ENCODE measurements at places on chromosomes 2 and 18.

DNA sequence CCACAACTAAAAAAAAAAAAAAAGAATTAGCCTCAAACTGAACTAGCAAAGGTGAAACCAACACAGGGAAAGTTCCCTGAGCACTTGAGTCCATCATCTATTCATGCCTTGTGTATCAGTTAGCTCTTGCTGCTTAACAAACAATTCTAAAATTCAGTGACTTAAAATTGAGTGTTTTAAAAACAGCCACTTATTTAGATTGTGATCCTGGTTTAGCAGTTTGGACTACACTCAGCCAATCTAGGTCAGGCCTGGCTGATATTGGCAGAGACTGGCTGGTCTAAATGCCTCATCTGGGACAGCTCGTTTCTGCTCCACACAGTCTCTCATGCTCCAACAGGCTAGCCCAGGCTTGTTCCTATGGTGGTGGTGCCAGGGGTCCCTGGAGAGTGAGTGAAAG is 247.9 kb downstream of the ATAD2B start:
- no peak for DNase-seq

DNA sequence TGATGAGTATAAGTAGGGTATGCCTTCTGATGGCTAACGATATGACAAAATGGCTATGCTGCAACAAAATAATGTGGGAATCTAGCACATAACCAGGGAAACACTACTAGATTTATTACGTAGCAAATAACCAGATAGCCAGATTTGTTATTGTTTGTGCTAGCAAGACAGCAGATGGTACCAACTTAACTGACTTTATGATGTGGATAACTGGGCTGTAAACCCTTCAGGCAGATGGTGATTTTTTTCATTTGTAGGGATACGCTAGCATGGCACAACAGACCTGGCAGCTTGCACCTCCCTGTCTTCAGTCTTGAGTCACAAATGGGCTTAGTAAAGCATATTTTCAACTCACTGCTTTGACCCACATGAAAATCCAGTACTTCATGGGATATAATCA is 48.7 kb downstream of the PRELID3A start:
- DNase-seq = no peak

- no peak for DNase-seq
These were observed 111.6 kb downstream of the RNF144A start for GRCh38 chr2:7028846-7029245.

DNA sequence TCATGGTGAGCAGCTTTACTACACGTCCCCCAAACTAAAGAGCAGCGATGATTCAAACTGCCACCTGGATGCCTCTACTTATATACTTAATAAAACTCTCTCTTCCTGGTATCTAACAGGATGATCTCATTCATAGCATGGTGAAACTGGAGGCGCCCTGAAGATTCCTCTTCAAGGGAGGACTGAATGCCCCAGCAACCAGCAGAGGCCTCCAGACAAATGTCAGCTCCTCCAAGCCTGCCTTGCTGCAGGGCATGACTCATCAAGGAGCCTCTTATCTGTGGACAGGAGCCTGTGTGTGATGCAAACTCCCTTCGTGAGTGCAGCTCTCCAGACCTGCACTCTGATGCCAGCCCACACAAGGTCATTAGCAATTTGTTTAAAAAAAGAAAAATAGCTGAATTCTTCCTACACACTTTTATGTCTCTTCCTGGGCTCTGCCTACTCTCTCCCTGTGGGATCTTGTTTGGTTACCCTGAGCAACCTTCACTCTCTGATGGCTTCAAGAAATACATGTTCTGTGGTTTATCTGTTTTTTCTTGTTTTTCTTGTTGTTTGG is 30.2 kb downstream of the LONRF2 start:
- DNase-seq = no peak

GRCh38 chr18:50429207-50429948 is 54.5 kb downstream of the SKA1 start:
- no peak for DNase-seq

- no peak for DNase-seq
These were observed 143.6 kb upstream of the CBLN2 start for GRCh38 chr18:72687736-72688135.

DNA sequence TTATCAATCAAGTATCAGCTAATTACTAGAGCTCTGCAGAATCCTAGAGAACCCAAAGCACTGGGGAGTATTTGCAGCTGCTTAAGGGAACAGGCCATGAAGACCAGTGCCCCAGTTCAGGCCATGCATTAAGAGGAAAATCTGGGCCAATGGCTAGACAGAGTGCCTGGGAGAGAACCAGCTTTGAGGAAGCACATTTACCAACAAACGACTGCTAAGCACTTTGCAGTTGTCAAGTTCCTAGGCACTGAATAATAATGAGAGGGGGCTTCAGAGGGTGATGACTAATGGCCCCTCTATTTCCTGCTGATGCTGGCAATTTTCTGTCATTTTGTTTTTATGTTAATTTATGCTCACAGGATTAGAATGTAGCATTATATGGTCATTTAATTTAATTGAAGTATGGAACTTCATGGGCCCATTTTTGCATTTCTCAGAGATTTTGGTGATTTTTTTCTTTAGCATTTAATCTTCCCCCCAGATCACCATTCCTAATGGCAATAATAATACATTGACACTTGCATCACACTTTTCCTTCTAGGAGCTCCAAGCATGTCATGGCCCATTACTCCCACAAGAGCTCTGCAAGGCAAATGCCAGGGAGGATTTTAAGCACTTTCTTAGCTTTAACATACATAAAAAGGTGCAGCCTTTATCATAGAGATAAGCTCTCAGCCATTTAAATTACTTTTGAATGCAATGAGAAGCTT is 147.7 kb upstream of the SPATS2L start:
- DNase-seq = no peak

DNA sequence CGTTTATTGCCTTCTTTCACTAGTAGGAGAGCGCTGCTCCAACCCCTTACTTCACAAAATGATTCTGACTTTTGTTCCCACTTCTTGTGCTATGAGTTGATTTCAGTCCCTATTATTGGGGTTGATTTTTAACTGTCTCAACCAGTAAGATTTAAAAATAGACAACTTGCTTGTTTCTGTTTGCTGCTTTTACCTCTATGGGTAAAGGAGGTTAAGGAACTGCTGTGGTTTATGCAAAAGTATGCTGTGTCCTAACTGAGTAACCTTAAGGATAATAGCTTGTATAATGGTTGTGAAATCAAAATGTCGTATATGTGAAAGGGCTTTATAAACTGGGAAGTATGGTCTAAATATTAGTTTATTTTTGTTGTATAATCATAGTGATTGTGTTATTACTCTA is 22.6 kb downstream of the ALMS1 start:
- DNase-seq = no peak

DNA sequence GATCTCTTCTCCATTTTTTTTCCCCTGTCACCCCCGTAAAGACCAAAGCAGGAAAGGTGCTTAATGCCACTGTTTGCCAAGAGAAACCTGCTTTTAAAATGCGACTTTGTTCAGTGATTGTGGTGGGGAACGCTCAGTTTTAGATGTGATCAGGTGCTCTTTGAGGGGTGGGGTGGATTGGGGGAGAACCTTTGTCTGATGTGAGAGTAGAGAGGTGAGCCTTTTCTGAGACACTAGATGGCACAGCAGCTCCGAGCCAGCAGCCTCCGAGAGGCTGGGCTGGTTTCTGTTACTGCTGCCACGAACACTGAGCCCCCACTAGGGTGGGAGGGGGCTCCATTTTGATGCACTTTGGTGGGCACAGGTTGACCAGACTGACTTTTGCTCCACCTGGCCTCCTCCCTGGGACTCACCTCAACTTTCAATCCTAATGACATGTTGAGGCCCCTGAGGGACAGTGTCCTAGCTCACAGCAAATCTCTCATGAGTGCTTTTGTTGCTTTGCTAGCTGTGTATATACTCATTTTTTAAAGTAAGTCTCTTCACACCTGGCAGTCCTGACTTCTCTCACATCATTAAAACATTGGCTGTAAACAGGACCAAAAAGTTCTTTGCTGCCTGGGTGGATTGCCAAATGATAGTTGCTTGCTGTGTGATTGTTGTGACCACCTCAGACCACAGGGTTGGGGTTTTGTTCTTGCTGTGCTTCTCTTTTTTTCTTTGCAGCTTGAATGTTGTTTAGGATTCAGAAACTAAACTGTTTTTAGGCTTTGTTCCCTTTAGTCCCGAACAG is 98.2 kb upstream of the MAP3K20 start:
- no peak for DNase-seq

DNA sequence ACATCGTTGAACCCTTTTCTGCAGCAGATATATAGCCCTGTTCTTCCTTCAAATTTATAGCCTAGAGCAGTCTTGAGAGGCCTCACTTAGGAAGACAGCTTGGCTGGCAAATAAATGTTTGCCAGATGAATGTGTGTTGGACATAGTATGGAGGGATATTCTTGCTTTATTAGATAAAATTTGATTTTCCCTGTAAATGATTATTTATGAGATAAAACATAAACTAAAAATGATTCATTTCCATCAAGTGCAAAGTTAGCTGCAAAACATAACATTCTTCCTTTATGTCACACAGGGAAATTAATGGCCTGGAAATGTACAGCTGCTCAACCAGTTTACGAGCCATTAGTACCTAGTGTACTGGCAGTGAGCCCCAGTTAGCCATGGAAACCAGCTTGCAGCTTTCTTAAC is 82.5 kb downstream of the LIMS1 start:
- no peak for DNase-seq

DNA sequence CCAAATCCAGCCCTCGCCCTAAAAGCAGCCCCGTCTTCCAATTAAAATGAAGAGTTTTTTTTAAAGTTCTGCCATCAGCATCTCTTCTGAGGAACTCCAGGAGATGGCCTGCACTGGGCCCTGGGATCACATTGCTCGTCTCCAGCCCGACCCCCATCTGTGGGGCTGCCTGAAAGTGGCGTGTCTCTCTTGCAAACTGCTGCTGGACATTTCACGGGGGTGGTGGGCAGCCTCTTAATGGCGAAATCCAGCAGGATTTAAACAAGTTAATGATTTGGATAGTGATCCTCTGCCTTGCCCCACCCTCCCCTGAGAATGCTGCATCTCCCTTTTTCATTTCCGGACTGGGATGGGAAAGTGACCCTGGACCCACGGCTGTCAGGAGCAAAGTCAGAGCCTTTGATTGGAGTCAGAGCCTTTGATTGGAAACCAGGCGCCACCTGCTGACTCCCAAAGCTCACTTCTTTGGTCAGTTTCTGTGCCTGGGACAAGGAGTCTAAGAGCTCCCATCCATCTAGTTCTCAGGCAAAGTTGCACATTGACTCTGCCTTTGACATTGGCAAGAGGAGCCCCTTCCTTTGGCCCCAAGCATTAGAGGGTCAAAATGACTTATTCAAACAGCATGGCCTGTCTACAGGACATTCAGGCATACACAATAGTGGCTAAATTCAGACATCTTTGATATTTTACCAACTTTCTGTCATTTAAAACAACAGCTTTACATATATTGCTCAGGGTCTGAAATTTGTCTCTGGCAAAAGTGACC is 155.2 kb downstream of the SH3BP4 start:
- DNase-seq = peak; percentile 69

DNA sequence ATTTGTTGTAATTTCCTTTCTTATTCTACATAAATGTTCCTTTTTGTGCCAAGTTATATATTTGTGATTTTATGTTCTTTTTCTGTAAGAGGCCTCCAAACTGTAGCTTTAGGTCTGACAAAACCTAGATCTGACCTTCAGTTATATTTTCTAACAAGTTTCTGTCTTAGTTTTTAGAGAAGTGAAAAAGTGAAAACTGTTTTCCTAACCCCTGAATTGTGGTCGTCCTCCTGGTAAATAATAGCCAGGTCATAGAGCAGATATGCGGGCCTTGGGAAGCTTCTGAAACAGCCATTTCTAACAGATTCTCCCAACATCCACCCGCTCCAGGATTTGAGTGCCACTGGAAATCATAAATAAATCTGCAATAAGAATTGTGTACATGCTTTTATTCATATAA is 398.4 kb upstream of the CWC22 start:
- DNase-seq = no peak

- peak; percentile 13 for DNase-seq
These were observed 23.2 kb downstream of the CENPO start for GRCh38 chr2:24816404-24816803.

- no peak for DNase-seq
These were observed 97.5 kb downstream of the SH3YL1 start for GRCh38 chr2:166381-166780.

- no peak for DNase-seq
These were observed 20.5 kb downstream of the SLC3A1 start for GRCh38 chr2:44295633-44296359.

- peak; percentile 23 for DNase-seq
These were observed 29.7 kb downstream of the CCDC141 start for GRCh38 chr2:179020156-179020750.

Data from H1 (cell line).